ENCODE measurements at places on chromosomes 12 and 14. TPM values are rescaled to one million over a fixed set of nuclear protein-coding genes. Genes with fewer than 3 reads are reported as not detected.
A peak's percentile ranks its signal among the peaks of the same experiment; 100 is the strongest.

KCNC2 gene
- not detected for polyA plus RNA-seq

DNA sequence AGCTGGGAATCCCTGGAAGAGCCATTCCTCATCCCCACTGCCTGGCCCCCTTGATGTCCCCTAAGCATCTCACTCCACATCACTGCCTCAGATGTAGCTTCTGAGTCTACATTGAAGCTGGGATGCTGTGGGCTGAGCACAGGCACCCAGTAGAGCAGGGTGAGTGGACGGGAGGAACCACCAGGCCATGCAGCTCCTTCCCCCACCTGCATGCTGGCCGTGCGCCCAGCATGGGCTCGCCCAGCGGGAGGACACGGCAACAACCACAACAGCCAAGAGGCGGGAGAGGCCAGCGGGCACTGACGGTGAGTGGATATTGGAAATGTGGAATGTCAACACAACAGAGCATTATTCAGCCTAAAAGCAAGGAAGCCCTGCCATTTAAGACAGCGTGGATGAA lies 310.9 kb downstream of the ADGRD1 start:
- no peak for DNase-seq

RNU4-1 gene
- not detected for polyA plus RNA-seq

DNA sequence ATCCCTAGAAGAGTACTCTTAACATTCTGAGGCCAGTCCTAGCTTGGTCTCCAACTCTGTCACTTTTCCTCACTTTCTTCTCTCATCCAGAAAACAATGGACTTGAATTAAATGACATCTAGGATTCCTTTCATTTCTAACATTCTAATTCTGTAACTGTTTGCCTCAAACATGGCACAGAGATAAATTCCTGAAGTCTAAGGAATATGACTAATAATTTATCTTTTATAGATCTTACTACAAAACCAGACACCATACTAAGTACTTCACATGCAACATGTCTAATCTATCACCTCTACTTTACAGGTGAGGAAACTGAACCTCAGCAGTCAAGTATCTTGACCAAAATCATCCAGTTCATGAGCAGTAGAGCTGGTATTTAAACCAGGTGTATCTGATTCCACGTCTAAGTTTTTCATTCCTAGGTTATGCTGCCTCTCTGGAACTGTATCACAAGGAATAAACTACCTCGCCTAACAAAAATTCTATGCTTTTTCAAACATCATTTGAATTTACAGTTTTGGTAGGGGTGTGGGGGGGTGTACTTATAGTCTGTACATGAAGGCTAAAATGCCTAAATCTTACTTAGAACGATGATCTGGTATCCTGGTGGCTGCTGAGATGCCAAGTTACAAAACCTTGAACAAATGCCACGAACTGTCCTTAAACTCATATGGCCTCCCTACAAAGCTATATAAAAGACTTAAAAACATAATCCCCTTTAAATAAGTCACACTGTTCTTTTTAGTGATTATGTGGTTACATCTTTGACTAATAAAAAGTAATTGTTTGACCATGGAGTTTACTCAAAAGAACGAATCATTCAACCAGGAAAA lies 41.6 kb downstream of the ATXN2 start:
- DNase-seq = peak; percentile 30

DNA sequence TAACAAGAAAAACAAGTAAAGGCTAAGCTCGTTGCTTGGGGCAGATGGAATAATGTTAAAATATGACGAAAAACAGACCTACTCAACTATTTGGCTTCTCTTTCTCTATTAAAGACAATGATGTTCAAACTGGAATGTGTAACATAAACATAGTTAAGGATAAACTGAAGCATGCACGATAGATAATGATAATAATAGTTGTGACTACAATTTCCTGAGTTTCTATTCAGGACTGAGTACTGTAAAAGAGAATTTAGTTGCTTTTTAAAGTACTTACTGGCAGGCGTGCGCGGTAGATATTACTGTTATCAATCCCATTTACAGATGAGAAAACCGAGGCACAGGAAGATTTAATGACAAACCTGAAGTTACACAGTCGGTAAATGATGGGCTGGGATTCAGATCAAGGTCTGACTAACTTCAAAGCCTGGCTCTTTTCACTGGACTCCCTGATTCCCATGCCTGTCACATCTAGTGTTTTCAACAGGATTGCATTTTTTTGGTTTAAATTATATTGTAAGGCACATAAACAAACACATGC lies 103.0 kb downstream of the CRADD start:
- DNase-seq = no peak

DNA sequence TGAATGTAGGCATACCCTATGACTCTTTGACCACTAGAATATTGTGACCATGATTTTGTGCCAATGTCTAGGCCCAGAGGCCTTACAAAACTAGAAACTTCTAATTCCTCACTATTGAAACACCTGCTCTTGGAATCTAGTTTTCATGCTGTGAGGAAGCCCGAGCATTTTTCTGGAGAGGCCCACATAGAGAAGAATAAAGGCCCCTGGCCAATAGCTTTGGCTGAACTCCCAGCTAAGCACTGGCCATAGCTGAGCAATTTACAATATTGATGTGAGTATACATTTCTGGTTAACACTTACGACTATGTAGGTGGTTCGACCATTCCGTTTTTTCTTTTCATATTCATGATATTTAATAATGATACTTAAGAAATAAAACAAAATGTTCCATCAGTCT lies 190.3 kb downstream of the KCNH5 start:
- DNase-seq = no peak

SYCP3 gene
- polyA plus RNA-seq = 0.07 TPM

BEGAIN gene
- 0.45 TPM for polyA plus RNA-seq

GRCh38 chr14:73754911-73755360 lies 40.8 kb upstream of the PNMA1 start:
- peak; percentile 33 for DNase-seq

IAPP gene
- polyA plus RNA-seq = not detected

GALNT9 gene
- not detected for polyA plus RNA-seq

PLEKHG7 gene
- polyA plus RNA-seq = not detected

DNA sequence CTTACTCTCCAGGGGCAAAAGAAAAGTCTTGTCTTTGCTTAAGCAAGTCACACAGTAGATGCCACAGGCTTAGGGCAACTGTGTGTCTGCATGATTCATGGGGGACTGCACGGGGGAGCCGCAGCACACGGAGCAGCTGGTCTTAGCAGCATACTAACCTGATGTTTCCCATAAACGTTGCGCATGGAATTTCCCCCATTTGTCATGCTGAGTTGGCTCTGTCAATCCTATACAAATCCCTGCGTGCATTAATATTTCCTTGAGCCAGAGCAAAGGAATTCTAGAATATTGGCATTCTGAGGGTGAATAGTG lies 71.2 kb downstream of the SAMD4A start:
- peak; percentile 84 for DNase-seq

AICDA gene
- polyA plus RNA-seq = not detected

DNA sequence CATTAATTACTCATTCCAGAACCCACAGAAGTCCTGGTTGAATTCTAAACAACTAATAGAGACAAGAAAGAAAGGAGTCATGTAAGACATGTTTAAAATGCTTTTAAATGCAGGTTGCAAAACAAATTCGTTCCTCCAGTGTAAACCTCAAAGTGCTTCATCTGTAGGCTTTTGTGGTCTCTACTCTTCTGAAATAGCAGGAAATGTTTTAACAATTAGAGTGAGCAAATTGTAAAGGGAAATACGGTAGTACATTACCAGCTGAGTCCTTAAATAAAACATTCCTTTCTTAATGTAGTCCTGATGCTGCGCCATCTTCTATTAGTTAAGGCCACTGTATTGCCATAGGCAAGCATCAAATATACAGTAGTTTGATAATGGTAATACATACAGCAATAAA lies 1934.2 kb upstream of the SEL1L start:
- peak; percentile 32 for DNase-seq

DNA sequence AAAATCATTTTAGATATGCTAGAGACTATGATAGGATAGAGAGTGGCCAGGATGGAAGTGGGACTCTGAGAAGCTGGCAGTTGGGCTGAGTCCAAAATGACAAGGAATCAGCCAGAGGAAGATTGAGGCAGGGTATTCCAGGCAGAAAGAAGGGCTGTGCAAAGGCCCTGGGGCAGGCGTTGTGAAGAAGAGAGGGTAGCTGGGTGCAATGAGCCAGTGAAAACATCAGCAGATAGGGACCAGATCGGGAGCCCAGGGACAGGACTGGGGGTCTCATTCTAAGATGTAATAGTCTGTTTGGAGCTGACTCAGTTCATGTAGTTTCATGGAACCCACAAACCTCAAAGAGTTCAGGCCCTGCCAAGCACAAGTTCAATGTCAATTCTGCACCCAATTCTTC lies 126.6 kb downstream of the KSR2 start:
- DNase-seq = no peak

- no peak for DNase-seq
Measured at GRCh38 chr12:104737791-104738301, 220.2 kb downstream of the SLC41A2 start.

GRCh38 chr12:67916266-67916970 lies 72.8 kb upstream of the IFNG-AS1 start:
- no peak for DNase-seq

- DNase-seq = no peak
Measured at GRCh38 chr14:97280526-97280925, 483.3 kb downstream of the VRK1 start.

CPNE6 gene
- not detected for polyA plus RNA-seq

Data from foreskin keratinocyte (primary cell).